Neural crest cell (in vitro differentiated cells): ENCODE measurements at places on chromosomes 2 and 18. TPM values are rescaled to one million over a fixed set of nuclear protein-coding genes. Genes with fewer than 3 reads are reported as not detected.

Gene ARL5A
- 63.2 and 64.9 TPM in 2 replicates for total RNA-seq

Gene ITGA4
- 74.4 and 75.6 TPM in 2 replicates for total RNA-seq

Gene CYP27A1
- total RNA-seq = 3.2 and 4.8 TPM in 2 replicates

Gene LINC00305
- total RNA-seq = not detected in 2 replicates

Gene CRYBA2
- total RNA-seq = not detected in 2 replicates

Gene TEX51
- total RNA-seq = not detected in 2 replicates

Gene CTAGE1
- total RNA-seq = not detected in 2 replicates

Gene ITPRID2
- 115 and 133 TPM in 2 replicates for total RNA-seq

Gene ARHGAP25
- total RNA-seq = 2.5 and 3.0 TPM in 2 replicates

Gene MYOM1
- total RNA-seq = 0.89 and 1.4 TPM in 2 replicates

Gene KIAA2012
- 0.07 and 0.34 TPM in 2 replicates for total RNA-seq

Gene ERICH2
- not detected in 2 replicates for total RNA-seq

Gene PKDCC
- total RNA-seq = 74.4 and 81.9 TPM in 2 replicates

Gene DCDC2C
- not detected in 2 replicates for total RNA-seq

Gene DSG4
- total RNA-seq = not detected in 2 replicates

Gene MFSD2B
- 0.47 and 0.61 TPM in 2 replicates for total RNA-seq

Gene ANKRD62
- not detected in 2 replicates for total RNA-seq

DNA sequence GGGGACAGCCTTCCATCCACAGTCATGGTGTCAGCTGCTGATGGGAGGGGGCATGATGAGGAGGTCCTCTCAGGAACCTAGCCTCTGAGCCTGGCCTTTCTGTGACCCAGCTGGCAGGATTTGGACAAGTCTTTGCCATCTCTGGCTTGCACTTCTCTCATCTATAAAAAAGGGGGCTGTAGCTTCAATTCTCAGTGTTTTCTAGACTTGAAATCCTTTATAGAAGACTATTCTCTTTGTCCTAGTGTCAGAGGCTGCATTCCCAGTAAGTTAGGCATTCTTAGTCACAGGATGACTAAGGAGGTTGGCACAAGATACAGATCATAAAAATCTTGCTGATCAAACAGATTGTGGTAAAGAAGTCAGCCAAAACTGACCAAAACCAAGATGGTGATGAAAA, 958.5 kb downstream of the CNTNAP5 start:
- DNase-seq = no peak

DNA sequence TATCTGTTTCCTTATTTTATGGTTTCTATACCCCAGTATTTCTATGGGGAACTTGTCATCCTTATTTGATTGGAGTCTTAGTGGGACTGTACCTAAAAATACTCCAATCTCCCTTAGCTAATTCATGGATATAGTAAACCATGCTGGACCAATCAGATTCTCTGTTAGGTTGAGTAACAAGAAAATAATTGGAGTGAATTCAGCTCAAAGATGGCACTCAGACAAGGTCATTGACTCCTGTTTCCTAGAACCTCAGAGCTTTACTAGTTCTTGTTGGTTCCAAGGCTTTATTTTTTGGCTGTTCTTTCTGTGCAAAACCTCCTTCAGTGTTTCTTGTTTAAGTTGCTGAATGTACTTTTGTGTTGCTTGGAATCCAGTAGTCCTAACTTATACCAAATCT, 31.9 kb upstream of the CPS1 start:
- no peak for DNase-seq

DNA sequence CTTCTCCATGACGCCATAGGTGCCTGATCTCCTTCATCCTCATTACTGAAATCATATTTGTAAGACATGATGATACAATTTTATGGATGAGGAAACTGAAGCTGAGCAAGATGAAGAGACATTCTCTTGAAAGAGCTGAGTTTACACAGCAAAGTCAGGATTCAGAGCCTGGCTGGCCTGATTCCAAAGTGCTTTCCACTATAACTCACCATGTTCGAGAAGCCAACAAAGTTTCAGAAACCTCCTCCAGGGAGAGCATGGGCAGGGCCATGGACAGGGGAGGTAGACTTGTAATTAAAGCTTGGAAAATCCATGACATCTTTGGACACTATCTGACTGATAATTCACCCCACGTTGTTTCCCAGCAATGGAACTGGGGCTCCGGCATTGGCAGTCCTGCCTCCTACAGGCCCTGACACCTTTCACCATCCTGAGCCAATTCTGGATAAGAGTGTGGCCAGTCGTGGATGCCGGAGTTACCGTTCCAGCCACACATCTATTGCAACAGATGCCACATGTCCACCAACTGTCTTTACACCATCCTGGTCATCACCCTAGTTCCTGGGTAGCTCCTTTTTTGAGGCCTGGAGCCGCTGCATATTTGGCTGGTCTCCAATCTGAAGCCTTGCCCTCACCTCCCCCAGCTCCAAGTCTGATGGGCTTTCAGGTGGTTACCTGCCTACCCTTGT, 85.0 kb upstream of the PPP1CB start:
- DNase-seq = no peak

- DNase-seq = no peak
Observed at GRCh38 chr2:186599186-186599778, 9.4 kb downstream of the ITGAV start.

GRCh38 chr18:9737472-9738121, 29.5 kb downstream of the RAB31 start:
- no peak for DNase-seq

- DNase-seq = no peak
Observed at GRCh38 chr2:179248024-179248348, 16.6 kb downstream of the SESTD1 start.

DNA sequence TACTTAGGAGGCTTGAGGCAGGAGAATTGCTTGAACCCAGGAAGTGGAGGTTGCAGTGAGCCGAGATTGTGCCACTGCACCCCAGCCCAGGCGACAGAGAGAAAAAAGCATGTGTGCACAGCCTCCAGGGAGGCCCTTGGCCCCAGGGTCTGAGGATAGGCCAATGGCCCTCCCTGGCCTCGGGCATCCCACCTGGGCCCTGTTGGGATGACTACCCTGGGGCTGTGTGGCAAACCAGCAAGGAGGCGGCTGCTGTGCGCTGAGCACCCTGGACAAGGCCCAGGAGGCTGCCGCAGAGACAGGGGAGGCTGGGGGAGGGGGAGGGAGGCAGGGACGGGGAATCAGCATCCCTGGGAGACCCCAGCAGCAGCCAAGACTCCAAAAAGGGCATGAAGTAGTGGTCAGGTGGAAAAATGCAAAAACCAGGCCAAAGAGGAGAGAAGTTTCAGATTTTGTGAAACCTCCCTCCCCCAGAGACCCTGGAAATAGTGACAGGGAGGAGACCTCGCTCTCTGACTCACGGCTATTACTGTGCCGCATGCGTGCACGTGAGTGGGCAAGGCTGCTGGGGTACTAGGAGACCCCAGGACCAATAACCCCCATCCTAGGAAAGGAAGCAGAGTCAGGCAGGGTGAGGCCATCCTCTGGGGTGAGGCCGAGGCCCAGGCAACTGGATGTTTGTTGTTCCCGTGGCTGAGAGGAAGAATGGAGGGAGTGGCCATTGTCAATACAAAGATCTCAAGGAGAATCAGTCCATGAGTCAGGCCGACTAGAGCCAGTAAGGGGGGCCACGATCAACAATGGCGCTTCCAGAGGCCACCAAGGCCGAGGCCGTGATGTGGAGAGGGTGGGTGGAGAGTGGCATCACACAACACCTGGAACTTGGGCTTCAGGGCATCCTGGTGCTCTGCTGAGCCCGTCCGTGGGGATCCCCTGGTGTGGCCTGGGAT, 16.0 kb upstream of the B3GNT7 start:
- no peak for DNase-seq

GRCh38 chr18:73756256-73757091, 391.2 kb downstream of the FBXO15 start:
- DNase-seq = no peak

- no peak for DNase-seq
Observed at GRCh38 chr2:79771493-79771892, 258.6 kb downstream of the CTNNA2 start.

GRCh38 chr2:52918551-52918950, 849.1 kb upstream of the CHAC2 start:
- no peak for DNase-seq

DNA sequence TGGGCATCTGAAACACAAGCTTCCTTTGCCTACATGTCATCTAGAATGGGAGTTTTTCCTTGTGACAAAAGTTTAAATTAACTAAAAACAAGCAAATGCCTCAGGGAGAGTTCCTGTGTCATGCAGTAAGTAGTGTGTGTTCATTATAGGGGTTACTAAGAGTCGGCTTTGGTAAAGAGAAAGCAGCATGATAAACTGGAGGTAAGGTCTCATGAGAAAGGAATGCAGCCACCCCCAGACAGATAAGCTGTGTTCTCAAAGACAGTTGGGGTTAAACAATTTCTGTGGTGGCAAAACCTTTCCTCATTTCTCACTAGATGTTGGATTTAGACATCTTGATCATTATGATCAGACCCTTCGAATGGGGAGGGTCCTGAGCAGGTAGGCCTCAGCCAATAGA, 129.7 kb downstream of the MAP4K4 start:
- DNase-seq = no peak

DNA sequence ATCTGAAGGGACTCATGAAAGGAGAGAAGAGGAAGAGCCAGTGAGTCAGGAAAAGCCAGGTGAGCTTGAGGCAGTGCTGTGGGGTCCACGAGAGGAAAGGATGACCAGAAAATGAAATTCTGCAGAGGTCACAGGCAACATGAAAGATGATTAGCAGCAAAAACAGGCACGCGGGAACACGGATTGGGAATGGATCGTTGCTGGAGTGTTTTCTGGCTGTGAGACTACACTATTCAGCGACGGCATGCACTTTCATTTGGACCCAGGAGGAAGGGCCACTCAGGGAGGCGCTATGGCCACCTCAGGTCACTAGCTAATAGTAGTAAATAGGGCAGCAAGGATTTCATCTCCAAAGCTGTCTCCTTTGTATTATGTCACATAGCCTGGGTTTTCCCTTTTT, 44.8 kb downstream of the ZNF532 start:
- no peak for DNase-seq

DNA sequence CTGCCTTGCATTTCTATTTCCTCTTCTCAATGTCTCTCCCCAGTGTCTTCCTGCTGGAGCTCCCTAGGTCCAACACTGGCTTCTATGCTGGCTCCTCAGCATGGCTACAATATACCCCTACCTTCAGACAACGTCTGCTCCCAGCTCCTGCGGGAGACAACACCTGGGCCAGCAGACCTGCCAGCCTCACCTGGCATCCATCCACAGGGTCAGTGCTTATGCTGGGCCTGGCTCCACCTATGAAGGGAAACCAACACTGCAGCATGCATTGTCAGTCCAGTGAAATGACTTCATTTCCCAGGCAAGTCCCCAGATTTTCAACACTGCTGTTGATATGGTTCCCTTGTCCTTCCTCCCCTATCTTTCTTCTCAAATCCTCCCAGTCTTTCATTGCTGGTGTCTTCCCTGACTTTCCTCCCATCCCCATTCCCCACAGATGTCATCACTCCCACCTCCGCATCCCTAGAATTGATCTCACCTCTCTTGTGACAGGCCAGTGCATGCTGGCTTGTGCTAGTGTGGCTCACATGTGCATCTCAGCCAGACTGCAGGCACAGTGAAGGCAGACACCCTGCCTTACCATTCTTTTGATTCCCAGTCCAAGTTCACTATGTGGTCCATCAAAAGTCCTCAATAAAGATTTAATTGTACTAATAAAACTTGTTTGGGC, 98.0 kb downstream of the MYO5B start:
- no peak for DNase-seq

DNA sequence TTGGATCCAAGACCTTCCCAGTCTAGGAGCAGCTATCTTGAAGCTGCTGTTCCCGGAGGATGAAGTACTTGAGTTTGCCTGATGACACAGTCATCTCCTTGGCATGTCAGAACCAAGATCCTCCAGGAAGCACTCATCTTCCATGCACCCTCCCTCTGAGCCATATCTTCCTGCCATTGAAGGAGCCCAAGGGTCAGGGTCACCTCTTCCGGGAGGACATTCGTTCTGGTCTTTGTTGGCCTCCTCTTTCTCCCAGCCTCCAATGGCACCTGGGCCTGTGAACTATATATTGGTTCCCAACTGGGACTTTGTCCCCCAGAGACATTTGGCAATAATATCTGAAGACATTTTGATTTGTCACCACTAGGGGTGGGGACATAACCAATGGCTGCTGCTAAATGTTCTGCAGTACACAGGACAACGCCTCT, 4.2 kb upstream of the MYO7B start:
- no peak for DNase-seq

- no peak for DNase-seq
Observed at GRCh38 chr2:240259201-240259923, 118.9 kb upstream of the OTOS start.

DNA sequence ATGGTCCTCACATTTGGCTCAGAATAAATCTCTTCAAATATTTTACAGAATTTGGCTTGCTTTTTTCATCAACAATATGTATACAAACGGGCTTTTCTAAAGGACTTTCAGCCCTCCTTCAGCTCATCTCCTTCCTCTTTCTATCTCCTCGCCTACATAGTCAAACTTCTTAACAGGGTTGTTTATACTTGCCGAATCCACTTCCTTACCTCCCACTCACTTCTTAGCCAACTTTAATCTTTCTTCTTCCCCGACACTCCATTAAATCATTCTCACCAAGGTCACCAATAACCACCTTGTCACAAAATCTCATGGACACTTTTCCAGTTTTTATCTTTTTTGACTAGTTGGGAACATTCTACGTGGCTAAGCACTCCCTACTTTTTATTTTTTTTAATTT, 325.2 kb downstream of the PLCL1 start:
- DNase-seq = no peak

GRCh38 chr2:137420744-137421143, 543.5 kb upstream of the HNMT start:
- DNase-seq = no peak

GRCh38 chr18:74558096-74558495, 23.8 kb downstream of the CNDP1 start:
- no peak for DNase-seq

- no peak for DNase-seq
Observed at GRCh38 chr2:5969303-5969702, 277.1 kb downstream of the SOX11 start.

- no peak for DNase-seq
Observed at GRCh38 chr2:233817361-233817911, 36.9 kb downstream of the HJURP start.

DNA sequence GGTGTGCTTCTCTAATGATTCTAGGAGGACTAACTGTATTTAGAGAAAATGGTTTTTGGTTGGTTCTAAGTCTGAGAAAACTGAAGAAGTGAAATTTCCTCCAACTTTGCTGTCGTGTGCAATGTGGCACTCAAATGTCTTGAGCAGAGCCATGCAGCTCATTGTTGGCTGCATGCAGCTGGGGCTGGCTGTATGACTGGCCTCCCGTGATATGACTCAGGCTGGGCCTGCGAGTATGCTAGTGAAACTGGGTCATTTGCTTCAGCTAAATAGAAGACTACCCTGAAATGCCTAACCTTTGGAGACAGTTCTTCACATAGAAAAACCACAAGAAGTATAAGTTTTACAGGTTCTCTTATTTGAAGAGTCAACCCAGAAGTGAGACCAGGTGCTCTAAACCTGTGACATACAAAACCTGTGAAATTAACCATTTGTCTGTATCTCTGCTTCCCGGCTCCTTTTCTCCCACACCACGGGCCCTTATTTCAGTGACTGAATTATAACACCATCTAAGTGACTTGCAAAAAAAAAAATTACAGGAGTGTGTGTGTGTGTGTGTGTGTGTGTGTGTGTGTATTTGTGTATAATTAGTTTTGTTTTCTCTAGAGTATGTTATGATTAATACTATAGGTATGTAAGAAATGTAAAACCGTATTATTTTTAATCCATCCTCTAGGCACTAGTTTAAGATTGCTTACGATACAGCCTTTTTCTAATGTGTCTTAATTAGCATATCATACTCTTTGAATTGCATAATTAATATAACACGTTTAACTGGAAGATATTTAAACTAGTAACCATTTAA, 15.9 kb downstream of the POLI start:
- no peak for DNase-seq
